ENCODE measurements at places on chromosomes 12 and 14.
A peak's percentile ranks its signal among the peaks of the same experiment; 100 is the strongest.

- no peak for DNase-seq
Measured at GRCh38 chr12:116113398-116114130, 163.9 kb downstream of the MED13L start.

DNA sequence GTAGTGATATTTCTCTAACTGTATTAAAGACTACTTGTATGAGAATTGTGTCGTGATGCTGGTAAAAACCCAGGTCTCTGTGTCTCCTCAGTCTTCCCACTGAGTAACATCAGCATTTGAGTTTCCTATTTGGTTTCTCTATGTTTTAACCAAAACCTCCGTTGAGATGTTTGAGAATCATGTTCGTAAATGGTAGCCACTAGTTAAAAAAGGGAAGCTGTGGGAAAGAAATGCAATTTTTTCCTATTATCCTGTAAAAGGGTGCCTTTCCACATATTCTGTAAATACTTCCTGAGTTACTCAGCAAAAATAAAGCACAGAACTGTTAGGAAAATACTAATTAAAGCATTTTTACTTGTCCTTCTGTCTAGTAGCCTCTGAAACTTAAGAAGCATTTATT, 7.0 kb downstream of the CLEC1B start:
- DNase-seq, result no peak

GRCh38 chr14:32639208-32639607, 299.5 kb upstream of the NPAS3 start:
- no peak for DNase-seq

GRCh38 chr12:2686280-2686646, 108.5 kb upstream of the FKBP4 start:
- DNase-seq, result no peak

DNA sequence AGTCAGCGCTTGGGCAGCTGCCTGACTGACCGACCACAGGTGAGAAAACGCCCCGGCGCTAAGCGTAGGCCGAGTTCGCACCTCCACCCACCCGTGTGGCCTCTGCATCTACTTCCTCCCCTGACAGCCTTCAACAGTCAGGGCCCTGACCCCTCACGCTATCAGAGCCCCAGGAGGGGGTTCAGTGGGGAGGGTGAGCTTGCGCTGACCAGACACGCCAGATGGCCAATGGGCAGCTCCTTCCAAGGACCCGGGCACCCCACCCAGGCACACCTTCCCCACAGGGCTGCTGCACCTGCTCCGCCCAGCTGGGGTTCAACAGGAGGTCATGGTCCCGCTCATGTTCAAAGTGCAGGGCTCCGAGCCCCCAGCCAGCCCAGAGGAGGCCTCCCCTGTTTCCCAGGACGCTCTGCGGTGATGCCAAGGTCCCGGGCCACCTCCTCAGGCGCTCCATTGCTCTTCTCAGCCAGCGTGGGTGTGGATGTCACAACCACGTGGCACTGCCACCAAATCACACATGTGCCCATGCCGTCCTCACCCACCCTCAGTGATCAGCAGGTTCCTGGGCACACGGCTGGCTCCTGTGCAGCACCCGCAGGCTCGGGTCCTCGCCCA, 48.7 kb upstream of the BCL11B start:
- DNase-seq, result peak; percentile 5

DNA sequence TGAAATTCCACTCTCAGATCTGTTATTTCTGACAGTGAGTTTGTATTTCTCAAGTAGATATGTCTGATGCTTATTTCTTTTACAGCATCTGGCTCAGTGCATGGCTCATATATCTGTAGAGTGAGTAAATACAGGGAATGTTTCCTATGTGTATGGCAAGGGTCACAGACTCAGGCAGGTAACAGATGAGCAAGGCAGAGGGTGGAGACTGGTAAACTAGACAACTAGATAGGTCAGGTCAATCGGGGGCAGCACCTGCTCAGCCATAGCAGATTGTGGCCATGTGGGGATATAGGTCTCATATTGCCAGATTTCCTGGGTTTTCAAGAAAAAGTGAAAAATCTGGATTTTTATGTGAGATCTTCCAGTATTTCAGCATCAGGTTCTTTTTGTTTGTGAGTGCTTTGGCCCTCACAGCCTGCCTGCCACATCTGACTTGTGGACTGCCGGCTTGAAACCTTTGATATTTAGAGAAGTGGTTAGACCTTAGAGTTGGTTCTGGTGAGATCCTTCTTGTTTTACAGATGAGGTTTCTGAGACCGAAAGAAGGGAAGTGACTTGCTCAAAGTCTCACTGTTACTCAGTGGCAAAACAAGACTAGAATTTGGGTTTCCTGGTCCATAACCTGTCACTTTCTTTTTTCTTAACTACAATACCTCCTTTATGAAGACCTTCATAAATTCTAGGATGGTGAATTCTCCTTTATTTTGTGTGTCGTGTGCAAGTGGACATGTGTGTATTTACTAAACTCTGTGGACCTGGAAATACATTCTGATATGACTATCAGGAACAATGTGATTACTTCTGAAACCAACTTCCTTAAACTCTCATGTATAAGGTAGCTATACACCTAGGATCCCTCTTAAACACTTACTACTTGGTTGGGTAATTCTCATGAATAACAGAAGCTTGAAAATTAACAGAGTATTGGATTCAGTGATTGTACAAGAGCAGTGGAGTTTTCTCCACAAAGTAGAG, 34.4 kb downstream of the PROX2 start:
- no peak for DNase-seq

GRCh38 chr14:101249676-101250036, 311.6 kb upstream of the DIO3 start:
- no peak for DNase-seq

- DNase-seq, result no peak
Measured at GRCh38 chr12:14239935-14240872, 125.3 kb upstream of the ATF7IP start.

- no peak for DNase-seq
Measured at GRCh38 chr14:45807178-45807899, 554.3 kb upstream of the MIS18BP1 start.

GRCh38 chr12:7934091-7934888, 1.7 kb downstream of the SLC2A3 start:
- DNase-seq, result no peak

GRCh38 chr12:96084624-96085023, 49.2 kb upstream of the LTA4H start:
- DNase-seq, result no peak

DNA sequence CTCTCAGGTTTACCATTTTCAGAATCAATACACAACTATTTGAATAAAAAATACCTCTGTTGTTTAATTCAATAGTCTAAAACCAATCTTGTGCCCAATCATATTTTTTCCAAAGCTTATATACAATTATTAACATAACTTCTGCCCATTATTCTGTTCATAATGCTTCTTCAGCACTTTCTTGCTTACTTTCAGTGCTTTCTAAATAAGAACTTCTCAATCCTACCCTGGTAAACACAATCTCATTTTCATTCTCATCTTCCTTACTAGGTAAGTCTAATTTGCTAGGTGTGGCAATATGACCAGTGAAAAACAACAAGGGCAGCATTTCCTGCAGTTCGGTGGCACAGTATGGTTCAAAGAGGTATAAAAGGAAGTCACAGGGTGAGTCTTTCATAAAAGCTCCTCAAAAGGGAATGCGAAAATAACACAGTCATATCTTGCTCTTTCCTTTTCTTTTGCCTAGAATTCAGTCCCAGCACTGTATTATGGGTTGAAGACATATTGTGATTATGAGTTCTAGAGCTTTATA, 103.5 kb downstream of the FOXG1 start:
- DNase-seq, result no peak

DNA sequence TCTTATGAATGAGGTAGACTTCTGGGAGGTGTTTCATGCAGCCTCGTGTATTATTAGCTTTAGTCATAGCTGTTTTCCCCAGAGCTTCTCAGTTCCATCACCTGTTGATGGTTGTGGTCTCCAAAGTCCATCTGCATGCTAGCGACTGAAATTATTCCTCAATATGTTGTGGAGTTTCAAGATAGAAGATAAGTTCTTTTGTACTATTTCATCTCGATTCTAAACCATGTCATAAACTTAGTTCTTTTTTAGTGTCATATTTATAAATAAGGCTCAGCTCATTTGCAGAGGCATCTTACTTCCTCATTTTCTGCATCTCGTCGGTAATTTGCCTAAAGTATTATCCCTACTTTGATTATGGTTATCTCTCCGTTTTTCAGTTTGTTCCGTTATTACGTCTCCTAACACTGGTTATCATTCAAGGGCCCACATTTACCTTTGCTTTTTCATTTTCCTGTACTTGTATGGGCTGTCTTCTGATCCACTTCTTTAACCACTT, 119.1 kb downstream of the ITPR2 start:
- no peak for DNase-seq

DNA sequence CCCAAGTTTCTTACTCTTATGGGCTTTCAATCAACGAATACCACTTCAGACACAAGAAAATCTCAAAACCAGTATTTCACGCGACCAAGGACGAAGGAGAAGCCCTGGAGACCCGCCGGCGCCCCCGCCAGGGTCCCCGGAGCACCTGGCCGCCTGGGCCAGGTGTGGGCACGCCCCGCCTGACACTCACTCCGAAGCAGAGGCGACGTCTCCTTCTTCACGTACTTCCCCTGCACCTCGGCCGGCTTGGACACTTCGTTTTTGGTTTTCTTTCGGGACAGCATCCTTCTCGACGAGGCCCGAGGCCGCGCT, 466 bp downstream of the SAV1 start:
- peak; percentile 19 for DNase-seq

GRCh38 chr14:72904840-72905561, 11.1 kb upstream of the DPF3 start:
- DNase-seq, result peak; percentile 65

DNA sequence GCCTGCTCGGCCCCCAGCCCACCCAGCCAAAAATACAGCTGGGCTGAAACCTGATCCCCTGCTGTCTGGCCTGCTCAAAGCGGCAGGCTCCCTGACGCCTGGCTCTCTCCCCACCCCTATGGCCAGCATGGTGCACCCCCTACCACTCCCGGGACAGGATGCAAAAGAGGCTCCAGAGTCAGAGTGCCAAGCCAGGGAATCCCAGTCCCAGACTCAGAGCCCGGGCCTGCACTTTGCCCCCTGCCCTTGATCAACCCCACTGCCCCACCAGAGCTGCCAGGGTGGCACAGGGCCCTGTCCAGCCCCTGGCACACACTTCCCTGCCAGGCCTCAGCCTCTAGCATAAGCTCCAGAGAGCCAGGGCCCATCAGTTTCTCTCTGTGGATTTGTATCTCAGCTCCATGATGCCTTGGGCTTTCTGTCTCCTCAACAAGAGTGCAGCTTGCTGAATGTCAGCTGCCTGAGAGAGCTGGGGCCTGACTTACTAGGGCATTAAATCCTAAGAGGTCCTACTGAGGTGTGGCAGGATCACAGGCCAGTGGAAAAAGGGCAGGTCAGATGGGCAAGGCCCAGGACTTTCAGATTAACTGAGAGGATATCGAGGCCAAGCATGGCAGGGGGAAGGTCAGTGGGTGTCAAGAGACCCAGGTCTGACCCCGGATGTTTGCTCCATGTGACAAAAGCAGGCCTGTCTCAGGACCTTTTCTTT, 13.9 kb downstream of the ACVRL1 start:
- DNase-seq, result no peak

GRCh38 chr14:36662543-36663403, 1.1 kb downstream of the PAX9 start:
- DNase-seq, result no peak

DNA sequence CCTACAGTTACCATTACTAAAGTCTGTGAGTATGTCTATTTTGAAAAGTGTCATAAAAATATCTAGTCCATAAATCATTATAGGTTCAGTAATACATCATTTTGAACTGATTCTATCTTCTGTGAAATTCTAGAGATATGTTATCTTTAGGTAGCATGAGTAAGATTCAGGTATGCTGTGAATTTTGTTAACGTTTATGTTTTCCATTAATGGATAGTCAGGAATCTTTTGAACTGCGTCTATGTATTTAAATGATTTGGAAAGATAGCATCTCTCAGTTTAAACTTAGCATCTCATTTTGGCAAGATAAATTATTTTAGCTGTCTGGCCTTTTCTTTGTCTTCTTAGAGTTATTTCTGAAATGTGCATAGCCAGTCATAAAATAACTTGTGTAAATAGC, 8.3 kb downstream of the ALG10B start:
- DNase-seq, result no peak

DNA sequence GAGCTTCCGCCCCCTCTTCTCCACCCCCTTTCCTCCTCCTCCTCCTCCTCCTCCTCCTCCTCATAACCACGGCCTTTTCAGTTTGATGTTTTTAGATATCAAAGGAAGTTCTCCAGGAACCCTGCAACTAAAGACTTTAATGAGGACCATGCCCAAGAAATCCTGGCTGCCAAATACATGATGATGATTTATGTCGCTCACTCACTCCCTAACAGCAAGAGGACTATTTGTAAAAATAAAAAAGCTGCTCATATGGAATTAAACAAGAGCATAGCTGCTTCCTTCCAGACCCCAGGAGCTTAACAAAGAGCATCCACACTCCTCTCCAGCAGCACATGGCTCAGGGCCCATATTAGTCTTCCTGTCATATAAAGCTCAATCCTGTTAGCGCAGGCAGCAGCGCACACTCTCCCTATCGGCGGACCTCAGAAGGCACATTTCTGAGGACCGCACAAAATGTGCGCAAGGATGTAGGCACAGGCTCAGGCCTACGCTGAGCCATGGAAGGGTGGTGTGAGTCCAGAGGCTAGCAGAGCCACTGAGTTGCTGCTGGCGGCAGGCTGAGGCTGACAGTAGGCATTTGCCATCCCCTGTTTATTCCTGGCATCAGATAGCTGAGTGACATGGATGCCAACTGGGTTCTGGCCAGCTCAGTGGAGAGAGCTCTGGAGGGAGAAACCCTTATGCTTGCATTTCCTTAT, 232.8 kb downstream of the MSRB3 start:
- DNase-seq, result no peak

GRCh38 chr12:1356285-1356684, 238.1 kb downstream of the FBXL14 start:
- no peak for DNase-seq

DNA sequence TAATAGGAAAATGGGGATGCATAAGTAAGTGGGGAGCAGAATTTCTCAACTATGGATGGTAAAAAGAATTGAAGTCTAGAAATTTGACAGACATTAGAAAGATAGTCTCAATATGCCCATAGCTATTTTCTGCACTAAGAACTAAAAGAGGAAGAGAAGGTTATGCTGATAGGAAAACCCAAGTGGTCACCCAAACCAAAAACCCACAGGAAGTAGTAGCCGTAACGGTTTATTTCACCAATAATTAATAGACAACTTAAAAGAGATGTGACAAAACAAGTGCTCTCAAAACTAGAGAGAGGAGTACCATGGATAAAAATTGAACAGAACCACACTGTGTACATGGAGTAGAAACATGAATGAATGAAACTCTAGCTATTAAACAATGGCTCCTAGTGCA, 295.4 kb downstream of the FSCB start:
- DNase-seq, result no peak

Measured in HEK293T (cell line).